ENCODE measurements at places on chromosomes 16 and 17. TPM values are rescaled to one million over a fixed set of nuclear protein-coding genes. Genes with fewer than 3 reads are reported as not detected.

Gene TMIGD1
- not detected for total RNA-seq

DNA sequence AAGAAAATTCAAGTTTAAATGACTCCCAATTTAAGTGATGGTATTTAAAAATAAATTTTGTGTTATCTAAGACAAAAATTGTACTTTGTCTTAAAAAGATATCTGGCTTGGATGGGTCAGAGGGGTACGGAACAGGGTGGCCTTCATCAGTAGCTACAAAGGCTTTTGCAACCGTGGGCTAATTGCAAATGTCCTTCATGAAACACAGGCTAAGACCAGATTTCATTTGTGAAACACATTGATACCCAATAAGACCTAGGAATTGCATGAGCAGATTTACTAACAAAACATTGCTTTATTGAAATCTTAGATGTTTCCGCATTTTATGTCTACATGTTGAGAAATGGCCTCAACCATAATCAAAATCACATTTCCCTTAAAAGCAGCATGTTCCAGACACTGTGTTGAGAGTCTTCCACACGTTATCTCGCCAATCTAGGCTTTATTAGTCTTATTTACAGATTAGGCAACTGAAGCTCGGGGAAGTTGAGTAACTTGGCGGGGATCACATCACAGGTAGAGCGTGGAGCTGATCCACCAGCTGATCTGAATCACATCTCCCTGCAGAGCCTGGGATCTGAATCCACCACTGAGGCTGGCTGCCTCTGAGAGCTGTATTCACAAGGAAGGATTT lies 21.8 kb downstream of the FBXO39 start:
- H3K4me1 ChIP-seq: no peaks in the 10 kb centered on the region
- DNase-seq: no peak
- no peaks in the 10 kb centered on the region for H3K36me3 ChIP-seq
- no peaks in the 10 kb centered on the region for H3K27me3 ChIP-seq

- H3K4me3 ChIP-seq: no peak overlapping the region
- H3K4me1 ChIP-seq: no peaks in the 10 kb centered on the region
- H3K27me3 ChIP-seq: no peaks in the 10 kb centered on the region
- no peak overlapping the region for H3K27ac ChIP-seq
- DNase-seq: no peak
- H3K36me3 ChIP-seq: no peaks in the 10 kb centered on the region
Measured at GRCh38 chr17:9672266-9672665, 26.9 kb downstream of the USP43 start.

DNA sequence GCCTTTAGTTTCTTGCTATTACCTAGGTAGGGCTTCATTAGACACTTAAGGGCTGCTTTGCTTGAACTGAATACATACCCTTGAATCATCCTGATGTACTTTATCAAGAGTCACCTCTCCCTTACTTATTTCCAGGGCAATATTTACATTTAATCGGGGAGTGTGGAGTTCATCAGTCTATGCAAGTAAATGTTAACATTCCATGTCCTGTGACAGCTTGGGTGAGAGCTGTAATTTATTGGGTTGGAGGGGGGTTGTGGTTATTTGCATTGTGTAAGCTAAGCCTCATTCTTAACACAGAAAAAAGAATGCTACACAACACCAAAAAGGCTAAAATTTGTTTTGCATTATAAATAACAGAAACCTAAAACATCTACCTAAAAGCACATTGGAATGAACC lies 16.7 kb downstream of the KCNJ16 start:
- H3K36me3 ChIP-seq: no peaks in the 10 kb centered on the region
- no peaks in the 10 kb centered on the region for H3K4me1 ChIP-seq
- H3K4me3 ChIP-seq: no peak overlapping the region
- no peak overlapping the region for H3K27ac ChIP-seq
- H3K27me3 ChIP-seq: no peaks in the 10 kb centered on the region

- no peak overlapping the region for H3K4me3 ChIP-seq
- peaks cover 15% of the 10 kb centered on the region for H3K36me3 ChIP-seq
- H3K4me1 ChIP-seq: no peaks in the 10 kb centered on the region
- no peak for DNase-seq
- H3K27ac ChIP-seq: no peak overlapping the region
Measured at GRCh38 chr16:11168386-11169051, 87.5 kb downstream of the SOCS1 start.

DNA sequence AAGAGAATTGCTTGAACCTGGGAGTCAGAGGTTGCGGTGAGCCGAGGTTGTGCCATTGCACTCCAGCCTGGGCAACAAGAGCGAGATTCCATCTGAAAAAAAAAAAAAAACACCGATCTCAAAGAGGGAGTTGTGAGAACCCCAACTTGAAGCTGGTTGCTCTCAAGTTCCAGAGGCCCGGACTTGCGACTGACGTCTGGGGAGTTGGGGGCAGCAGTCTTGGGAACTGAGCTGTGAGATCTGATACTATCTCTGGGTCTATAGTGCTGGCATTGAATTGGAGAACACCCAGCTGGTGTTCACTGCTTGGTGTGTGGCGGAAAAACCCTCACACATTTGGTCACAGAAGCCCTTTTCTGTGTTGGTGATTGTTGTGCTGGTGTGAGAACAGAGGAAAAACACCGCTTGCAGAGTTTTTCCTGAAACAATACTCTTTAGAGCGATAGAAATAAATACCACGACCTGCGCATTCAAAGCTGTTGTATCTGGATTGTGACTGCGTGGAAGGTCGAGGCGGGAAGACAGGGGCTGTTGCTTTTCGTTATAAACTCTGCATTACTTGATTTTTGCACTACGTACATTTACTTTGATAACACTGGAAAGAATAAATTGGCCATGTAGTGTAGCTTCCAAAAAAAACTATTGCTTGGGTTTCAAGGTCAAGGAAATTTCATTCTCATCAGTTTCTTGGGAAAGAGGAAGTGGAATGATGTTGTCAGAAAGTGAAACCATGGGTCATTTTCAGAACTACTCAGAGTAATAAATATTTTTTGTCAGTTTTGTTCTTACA lies 8.8 kb downstream of the SCIMP start:
- no peaks in the 10 kb centered on the region for H3K27me3 ChIP-seq
- H3K36me3 ChIP-seq: no peaks in the 10 kb centered on the region
- no peak for DNase-seq
- H3K4me3 ChIP-seq: no peak overlapping the region

- H3K4me1 ChIP-seq: peaks cover 49% of the 10 kb centered on the region
- DNase-seq: no peak
- H3K4me3 ChIP-seq: peak overlapping the region; percentile 37
- H3K27ac ChIP-seq: peak overlapping the region; percentile 97
- H3K27me3 ChIP-seq: no peaks in the 10 kb centered on the region
- no peaks in the 10 kb centered on the region for H3K36me3 ChIP-seq
Measured at GRCh38 chr17:17700251-17700969, 19.2 kb downstream of the RAI1 start.

DNA sequence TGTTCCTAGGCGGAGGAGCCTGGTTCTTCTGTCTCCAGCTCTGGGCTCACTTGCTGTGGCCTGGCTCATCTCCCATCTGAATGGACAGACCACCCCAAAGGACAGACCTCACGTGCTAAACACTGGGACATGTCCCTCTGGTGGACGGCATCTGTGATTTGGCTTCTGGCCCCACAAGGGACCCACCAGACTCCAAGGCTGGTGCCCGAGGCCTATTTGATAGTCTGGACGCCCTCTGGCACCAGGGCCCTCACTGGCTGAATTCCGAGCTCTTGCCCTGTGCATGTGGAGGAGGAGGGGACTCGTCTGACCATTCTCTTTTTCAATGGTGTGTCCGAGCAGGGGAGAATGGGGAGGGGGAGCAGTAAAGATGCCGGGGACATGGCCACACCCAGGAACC lies 62.8 kb upstream of the LGALS9 start:
- no peaks in the 10 kb centered on the region for H3K27me3 ChIP-seq
- no peaks in the 10 kb centered on the region for H3K36me3 ChIP-seq
- no peak for DNase-seq
- peaks cover 54% of the 10 kb centered on the region for H3K4me1 ChIP-seq

- no peaks in the 10 kb centered on the region for H3K36me3 ChIP-seq
- peak overlapping the region; percentile 23 for H3K4me3 ChIP-seq
- DNase-seq: no peak
- no peak overlapping the region for H3K27ac ChIP-seq
- peaks cover 55% of the 10 kb centered on the region for H3K4me1 ChIP-seq
Measured at GRCh38 chr16:51151961-51152663, 1.0 kb upstream of the SALL1 start.

- no peak for DNase-seq
- peaks cover 5% of the 10 kb centered on the region for H3K4me1 ChIP-seq
- no peaks in the 10 kb centered on the region for H3K27me3 ChIP-seq
- no peak overlapping the region for H3K4me3 ChIP-seq
Measured at GRCh38 chr16:12458591-12459358, 344.9 kb downstream of the CPPED1 start.

- no peak for DNase-seq
- no peak overlapping the region for H3K4me3 ChIP-seq
- H3K36me3 ChIP-seq: no peaks in the 10 kb centered on the region
Measured at GRCh38 chr17:17440010-17440843, 36.6 kb upstream of the MED9 start.

- H3K27me3 ChIP-seq: no peaks in the 10 kb centered on the region
- H3K27ac ChIP-seq: peak overlapping the region; percentile 66
- no peaks in the 10 kb centered on the region for H3K36me3 ChIP-seq
Measured at GRCh38 chr16:54365990-54366634, 79.5 kb upstream of the IRX3 start.

- H3K4me3 ChIP-seq: no peak overlapping the region
- H3K36me3 ChIP-seq: no peaks in the 10 kb centered on the region
- peaks cover 12% of the 10 kb centered on the region for H3K4me1 ChIP-seq
Measured at GRCh38 chr17:66351033-66351432, 48.6 kb downstream of the PRKCA start.

DNA sequence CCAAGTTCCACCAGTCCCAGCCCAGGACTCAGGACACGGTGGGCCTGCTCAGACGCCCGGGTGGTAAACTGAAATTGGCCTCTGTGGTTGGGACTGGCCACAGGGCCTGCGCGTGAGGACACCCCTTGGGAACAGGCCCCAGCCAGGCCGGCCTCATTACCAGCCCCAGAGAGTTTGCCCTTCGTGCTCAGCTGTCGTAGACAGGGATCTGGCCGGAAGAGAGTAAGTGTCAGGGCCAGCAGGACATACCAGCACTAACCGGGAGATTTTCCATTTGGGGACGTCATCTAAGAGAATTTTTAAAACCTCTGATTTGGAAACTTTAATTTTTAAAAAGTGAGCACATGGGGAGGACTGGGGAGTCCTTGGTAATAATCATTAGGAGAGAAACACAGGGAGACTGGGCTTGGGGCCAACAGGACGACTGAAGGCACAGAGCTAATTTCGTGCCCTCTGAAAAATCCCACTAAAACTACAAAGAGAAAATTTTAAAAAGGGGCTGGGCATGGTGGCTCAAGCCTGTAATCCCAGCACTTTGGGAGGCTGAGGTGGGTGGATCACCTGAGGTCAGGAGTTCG lies 2.4 kb upstream of the RBFOX3 start:
- H3K27me3 ChIP-seq: peaks cover 9% of the 10 kb centered on the region
- H3K4me1 ChIP-seq: no peaks in the 10 kb centered on the region
- H3K4me3 ChIP-seq: no peak overlapping the region
- no peak overlapping the region for H3K27ac ChIP-seq
- H3K36me3 ChIP-seq: no peaks in the 10 kb centered on the region

DNA sequence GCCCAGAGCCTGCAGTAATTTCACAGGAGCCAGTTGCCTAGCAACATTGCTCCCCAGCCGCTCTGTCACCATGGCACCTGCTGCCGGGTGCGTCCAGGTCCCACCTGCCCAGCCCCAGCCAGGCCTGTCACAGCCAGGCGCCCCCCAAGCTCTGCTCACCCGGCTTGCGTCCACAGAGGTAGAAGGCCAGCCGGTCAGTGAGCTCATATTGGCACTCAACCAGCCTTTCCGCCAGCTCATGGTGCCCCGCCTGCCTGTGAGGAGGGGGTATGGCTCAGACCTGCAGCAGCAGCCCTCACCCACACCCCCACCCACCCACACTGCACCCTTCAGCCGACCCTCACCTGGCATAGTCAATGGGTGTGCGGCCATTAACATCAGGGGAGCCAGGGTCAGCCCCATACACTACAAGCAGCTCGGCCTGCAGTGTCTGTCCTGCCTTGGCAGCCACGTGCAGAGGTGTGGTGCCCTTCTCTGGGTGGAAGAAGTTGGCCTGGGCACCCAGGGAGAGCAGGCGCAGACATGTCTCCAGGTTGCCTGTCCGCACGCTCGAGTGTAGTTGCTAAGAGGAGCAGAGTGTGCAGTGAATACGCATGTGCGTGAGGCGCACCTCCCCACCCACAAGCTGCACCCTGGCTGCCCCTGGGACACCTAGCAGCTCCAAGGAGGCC lies 7.7 kb downstream of the GIT1 start:
- DNase-seq: no peak
- H3K27me3 ChIP-seq: no peaks in the 10 kb centered on the region
- no peak overlapping the region for H3K4me3 ChIP-seq
- peak overlapping the region; percentile 18 for H3K27ac ChIP-seq
- peaks cover 39% of the 10 kb centered on the region for H3K4me1 ChIP-seq
- H3K36me3 ChIP-seq: peaks cover 35% of the 10 kb centered on the region

GRCh38 chr17:79670537-79671084 lies 59.8 kb upstream of the RBFOX3 start:
- no peaks in the 10 kb centered on the region for H3K27me3 ChIP-seq
- H3K4me1 ChIP-seq: no peaks in the 10 kb centered on the region
- no peak for DNase-seq
- no peaks in the 10 kb centered on the region for H3K36me3 ChIP-seq
- H3K4me3 ChIP-seq: no peak overlapping the region

DNA sequence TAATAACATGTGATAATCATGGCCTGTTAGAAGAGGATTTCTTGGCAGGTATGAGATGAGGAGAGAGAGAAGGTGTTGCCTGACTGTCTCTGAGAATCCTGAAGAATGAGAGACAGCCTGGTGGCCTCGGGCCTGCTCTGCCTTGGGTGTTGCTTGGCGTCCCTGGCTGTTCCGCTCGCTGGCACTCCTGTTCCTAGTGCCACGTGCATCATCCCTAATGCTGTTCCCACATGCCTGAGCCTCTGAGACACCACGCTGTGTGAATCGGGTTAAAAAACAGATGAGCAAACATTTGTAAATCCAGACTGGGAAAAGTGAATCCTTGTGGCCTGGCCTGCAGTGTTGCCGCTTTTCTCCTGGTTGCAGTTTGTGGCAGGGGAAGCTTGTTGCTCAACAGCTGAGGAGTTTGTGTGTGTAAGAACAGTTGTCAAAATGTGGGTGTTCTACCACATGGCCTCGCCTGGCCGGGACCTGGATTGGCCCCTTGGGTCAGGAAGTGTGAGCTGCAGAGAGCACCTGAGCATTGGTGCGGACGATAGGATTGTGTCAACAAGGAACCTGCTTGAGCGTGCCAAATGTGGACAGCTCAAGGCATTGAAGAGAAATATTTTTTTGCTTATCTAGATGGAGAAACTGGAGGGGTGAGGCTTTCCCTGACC lies 22.0 kb downstream of the UBN1 start:
- peaks cover 27% of the 10 kb centered on the region for H3K4me1 ChIP-seq
- H3K27me3 ChIP-seq: no peaks in the 10 kb centered on the region
- H3K4me3 ChIP-seq: no peak overlapping the region
- H3K27ac ChIP-seq: no peak overlapping the region

GRCh38 chr17:2751491-2751890 lies 2.0 kb upstream of the CCDC92B start:
- peaks cover 15% of the 10 kb centered on the region for H3K4me1 ChIP-seq
- DNase-seq: no peak
- H3K27me3 ChIP-seq: peaks cover 9% of the 10 kb centered on the region
- no peaks in the 10 kb centered on the region for H3K36me3 ChIP-seq
